ENCODE measurements at places on chromosomes 4 and X.

- DNase-seq: no peak
Measured at GRCh38 chrX:27675493-27675892, 85.3 kb downstream of the DCAF8L2 start.

GRCh38 chrX:154541896-154542722 is 4.5 kb downstream of the G6PD start:
- DNase-seq: no peak

- no peak for DNase-seq
Measured at GRCh38 chr4:171035909-171036308, 777.3 kb upstream of the GALNTL6 start.

DNA sequence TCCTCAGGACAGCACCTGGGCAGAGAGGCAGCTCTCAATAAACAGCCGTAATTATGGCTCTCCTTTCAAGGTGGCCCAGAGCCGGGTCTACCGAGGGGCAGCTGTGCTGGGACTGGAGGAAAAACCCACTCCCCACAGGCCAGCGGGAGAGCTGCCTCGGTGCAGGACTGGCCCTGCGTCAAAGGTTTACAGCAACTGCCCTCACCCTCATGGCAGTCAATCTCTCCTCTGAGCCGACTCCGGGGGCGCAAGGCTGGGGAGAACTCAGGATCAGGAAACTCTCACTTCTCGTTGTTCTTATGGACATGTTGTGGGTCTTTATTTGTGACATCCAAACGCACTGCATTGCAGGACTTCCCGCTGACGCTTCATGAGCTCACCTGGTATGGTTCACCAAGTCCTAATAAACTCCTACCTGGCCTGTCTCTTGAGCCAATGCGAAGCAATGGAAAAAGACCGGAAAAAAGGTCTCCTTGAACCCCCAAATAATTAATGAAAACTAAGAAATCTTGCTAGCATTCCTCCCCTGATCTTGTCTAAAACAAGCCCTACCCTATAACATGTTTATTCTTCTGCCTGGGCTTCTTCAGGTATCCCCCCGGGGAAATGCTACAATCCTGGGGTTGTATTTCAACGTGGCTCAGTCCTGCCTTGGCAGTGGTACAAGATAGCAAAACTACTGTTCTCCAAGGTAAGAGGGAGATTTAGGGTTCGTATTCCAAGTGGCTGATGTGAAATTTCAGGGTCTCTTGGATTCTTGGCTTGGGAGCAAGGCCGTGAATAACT is 50.1 kb upstream of the CDKN2AIP start:
- DNase-seq: no peak

DNA sequence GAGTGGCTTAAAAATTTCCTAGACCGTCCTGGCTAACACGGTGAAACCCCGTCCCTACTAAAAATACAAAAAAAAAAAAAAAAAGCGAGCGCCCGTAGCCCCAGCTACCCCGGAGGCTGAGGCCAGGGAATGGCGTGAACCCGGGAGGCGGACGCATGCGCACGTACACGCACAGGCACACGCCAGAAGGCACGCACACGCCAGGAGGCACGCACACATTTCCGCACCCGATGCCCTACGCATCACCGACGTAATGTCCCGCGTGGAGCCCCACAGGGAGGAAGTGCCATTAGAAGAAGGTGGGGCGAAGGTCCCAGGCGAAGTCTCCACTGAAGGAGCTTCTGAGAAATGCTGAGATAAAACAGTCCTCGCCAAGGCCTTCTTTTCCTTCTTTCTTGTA is 41.4 kb downstream of the NLGN4X start:
- DNase-seq: no peak

GRCh38 chrX:99973572-99974226 is 436.4 kb downstream of the PCDH19 start:
- no peak for DNase-seq

DNA sequence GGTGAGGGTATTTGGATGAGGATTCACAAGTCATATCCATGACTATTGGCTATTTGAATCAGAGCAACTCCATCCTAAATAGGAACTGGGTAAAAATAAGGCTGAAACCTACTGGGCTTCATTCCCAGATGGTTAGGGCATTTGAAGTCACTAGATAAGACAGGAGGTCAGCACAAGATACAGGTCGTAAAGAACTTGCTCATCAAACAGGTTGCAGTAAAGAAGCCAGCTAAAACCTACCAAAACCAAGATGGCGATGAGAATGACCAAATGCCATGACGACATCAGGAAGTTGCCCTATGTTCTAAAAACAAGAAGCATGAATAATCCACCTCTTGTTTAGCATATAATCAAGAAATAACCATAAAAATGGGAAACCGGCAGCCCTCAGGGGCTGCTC is 224.9 kb downstream of the PACRGL start:
- DNase-seq: no peak

Data from MM.1S (cell line).